ENCODE measurements at places on chromosomes 11 and 22. TPM values are rescaled to one million over a fixed set of nuclear protein-coding genes. Genes with fewer than 3 reads are reported as not detected.

DNA sequence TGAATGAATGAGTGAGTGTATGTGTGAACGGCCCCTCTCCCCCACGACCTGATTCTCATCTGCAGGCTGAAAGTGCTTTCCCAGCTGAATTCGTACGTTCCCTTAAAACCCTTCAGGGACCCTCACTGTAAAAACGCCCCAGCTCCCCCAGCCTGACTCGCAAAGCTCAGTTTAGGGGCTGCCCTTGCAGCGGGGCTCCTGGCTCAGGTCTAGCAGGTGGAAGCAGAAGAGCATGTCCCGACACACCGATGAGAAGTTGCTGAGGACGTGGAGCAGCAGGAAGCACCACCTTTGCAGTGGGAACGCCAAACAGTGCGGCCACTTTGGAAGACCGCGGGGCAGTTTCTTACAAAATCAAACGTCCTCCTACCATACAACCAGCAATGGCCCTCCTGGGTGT lies 3.6 kb upstream of the MRPL23 start:
- no peak for DNase-seq

TTC28 gene
- 12.3 TPM for total RNA-seq

DNA sequence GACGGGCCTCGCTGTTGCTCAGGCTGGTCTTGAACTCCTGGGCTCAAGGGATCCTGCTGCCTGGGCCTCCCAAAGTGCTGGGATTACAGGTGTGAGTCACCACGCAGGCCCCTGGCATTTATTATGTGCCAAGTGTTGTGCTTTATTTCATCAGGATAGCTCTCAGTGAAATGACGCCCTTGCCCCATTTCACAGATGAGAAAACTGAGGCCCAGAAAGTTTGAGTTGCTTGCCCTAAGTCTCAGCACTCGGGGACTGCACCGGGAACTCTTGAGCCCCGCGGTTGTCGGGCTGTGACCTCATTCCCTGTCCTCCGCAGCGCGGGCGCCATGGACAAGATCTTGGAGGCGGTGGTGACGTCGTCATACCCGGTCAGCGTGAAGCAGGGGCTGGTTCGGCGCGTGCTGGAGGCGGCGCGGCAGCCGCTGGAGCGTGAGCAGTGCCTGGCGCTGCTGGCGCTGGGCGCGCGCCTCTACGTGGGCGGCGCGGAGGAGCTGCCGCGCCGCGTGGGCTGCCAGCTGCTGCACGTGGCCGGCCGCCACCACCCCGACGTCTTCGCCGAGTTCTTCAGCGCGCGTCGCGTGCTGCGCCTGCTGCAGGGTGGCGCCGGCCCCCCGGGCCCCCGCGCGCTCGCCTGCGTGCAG lies 7.3 kb downstream of the USP35 start:
- DNase-seq, result no peak

DNA sequence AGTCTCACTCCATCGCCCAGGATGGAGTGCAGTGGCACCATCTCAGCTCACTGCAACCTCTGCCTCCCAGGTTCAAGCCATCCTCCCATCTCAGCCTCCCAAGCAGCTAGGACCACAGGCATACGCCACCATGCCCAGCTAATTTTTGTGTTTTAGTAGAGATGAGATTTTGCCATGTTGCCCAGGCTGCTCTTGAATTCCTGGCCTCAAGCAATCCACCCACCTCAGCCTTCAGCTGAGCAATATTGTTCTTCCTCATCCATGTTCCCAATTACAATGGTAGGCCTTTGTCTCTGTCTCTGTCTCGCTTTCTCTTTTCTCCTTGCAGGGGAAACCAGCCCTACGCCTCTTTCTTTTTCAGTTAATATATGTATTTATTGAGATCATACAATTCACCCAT lies 10.3 kb downstream of the HSPA8 start:
- DNase-seq, result no peak
